ENCODE measurements at places on chromosomes 16 and 17.

GRCh38 chr16:2121853-2122252, 13.8 kb downstream of the PKD1 start:
- DNase-seq, result no peak

DNA sequence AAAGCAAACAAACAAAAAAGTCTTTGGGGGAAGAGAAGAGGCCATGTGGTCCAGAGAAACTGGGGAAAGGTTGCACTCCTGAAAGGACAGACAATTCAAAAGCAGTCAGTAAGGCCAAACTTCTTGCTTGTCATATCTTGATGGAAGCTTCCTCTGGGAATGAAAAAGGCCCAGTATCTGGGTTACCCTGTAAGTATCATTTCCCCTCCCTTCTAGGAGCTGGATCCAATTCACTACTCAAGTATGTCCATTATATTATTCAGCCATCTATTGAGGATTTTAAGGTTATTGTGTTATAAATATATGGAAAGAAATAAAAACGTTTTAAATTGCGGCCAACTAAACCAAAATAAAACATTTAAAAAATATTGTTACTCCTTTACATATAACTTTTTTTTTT, 26.0 kb upstream of the MON1B start:
- DNase-seq, result no peak

DNA sequence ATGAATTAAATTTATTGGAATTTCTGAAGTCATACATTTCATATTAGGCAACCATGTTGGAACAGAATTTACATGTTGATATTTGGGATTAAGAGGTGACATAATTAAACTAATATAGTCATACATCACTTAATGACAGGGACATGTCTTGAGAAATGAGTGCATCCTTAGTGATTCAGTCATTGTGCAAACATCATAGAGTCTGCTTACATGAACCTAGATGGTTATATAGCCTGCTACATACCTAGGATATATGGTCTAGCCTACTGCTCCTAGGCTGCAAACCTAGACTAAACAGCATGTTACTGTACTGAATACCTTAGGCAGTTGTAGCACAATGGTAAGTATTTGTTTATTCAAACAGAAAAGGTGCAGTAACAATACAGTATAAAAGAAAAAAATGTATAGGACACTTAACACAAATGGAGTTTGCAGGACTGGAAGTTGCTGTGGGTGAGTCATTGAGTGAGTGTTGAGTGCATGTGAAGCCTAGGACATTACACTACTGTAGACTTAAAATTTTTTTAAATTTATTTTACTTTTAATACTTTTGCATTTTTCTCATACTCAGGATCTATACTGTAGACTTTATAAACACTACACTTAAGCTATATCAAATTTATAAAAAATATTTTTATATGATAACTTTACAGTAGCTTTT, 85.6 kb downstream of the OMG start:
- no peak for DNase-seq

DNA sequence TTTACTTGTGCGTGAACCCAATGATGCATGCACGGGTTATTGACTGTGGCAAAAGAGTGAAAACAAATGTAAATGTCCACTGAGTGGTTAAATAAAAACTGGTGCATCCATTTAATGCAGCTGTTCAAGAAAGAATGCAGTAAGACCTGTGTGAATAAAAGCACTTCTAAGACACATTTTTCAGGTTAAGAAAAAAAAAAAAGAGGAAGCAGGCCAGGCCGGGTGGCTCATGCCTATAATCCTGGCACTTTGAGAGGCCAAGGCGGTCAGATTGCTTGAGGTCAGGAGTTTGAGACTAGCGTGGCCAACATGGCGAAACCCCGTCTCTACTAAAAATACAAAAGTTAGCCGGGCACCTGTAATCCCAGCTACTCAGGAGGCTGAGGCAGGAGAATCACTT, 11.8 kb downstream of the CNGB1 start:
- no peak for DNase-seq

DNA sequence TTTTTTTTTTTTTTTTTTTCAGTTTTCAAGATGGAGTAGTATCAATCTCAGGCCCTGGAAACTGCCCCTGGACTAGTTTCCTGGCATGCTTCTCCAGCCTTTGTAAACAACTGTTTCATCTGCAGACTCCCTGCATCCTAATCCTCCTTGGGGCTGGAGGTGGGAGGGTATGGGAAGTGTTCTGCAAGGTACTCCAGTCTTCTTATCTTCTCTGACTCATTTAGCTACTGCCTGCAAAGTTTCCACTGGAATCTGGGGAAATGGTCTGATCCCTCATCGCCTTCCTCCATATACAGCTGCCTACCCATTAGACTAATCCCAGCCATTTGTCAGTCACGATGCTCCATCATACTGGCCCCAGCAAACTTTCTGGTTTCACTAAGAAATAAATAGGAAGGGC, 21.5 kb downstream of the COPZ2 start:
- no peak for DNase-seq

DNA sequence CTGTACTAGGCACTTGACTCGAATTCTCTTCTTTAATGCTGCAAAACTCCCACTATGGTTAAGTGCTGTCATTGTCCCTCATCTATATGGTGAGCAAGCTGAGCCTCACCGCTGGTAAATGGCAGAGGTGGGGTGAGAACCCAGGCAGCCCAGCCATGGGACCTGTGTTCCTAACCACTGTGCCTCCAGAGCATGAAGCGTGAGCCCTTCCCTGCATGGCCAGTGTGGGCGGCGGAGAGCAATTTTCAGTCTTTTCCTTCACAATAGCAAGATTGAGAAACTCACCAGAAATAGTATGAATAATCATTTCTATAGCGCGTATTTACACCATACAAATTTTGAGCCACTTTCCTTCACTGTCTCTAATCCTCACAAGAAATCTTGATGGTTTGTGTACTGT, 9.2 kb downstream of the BFAR start:
- DNase-seq, result no peak

- no peak for DNase-seq
Observed at GRCh38 chr17:759964-760363, 7.9 kb upstream of the GEMIN4 start.

Measured in activated naive CD8-positive, alpha-beta T cell treated with anti-CD3 and anti-CD28 coated beads, Interleukin-2, amount 50 U/mL, for 16 hours (primary cell).